ENCODE measurements at places on chromosomes 1 and 21. TPM values are rescaled to one million over a fixed set of nuclear protein-coding genes. Genes with fewer than 3 reads are reported as not detected.

- no peak for DNase-seq
These were observed 41.5 kb upstream of the CTBS start for GRCh38 chr1:84615790-84616189.

Gene DDR2
- 3.4 TPM for total RNA-seq

DNA sequence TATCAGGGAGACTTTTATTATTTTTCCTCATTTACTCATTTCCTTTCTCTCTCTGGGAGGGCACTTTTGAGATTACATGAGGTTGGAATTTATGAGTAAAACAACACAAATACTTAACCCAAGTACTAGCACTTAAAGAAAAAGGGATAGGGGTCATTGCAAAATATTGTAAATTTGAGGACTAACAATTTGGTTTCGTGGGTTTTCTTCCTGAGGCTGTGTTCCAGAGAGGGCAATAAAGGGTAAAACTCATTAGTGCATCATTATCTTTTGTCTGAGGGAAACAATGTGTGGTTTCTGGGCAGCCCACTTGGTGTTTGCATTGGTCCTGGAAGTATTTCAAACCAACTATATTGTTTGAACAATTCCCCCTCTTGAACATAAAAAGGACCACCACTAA, 96.5 kb downstream of the GREM2 start:
- no peak for DNase-seq

- no peak for DNase-seq
These were observed 74.7 kb downstream of the PSMG1 start for GRCh38 chr21:39108291-39109162.

GRCh38 chr21:29217818-29218291, 80.9 kb upstream of the BACH1 start:
- DNase-seq: peak; percentile 94

Gene ADORA3
- total RNA-seq: not detected

Gene FALEC
- total RNA-seq: not detected

GRCh38 chr1:81410351-81410750, 390.4 kb upstream of the ADGRL2 start:
- DNase-seq: no peak

GRCh38 chr1:2894381-2895041, 93.0 kb upstream of the TTC34 start:
- no peak for DNase-seq

DNA sequence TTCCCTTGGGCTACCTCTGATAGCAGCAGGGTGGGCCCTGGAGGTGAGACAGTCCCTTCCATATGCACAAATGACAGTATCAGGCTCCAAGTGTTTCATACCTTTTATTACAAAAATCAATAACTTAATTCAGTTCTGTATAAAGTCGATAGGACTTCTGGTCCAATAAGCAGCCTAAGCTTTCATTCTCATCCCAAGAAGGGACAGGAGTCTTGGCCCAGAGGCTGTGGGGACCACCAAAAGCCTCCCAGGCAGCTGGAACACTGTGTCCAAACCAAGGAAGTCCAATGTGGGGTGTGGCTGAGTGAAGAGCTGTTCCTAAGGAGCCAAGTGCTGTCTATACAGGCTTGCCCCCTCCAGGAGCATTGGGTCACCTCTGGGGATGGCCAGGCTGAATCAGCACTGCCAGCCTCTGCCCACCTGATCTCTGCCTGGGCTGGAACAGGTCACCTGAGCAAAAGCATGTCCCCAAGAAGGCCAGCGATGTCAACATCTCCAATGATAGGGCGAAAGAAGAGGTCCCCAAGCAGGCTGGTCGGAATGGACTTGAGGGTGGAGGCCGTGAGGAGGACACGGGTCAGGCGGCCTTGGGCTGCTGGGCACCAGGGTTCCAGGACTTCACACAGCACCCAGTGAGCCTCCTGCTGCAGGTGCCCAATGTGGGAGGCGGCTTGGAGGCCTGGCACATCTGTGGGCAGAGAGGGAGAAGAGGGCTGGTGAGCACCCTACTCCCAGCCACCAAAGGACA, 2.2 kb downstream of the NR0B2 start:
- no peak for DNase-seq

Data from lung microvascular endothelial cell (primary cell).